ENCODE measurements at places on chromosomes 5 and 9.
A peak's percentile ranks its signal among the peaks of the same experiment; 100 is the strongest.

DNA sequence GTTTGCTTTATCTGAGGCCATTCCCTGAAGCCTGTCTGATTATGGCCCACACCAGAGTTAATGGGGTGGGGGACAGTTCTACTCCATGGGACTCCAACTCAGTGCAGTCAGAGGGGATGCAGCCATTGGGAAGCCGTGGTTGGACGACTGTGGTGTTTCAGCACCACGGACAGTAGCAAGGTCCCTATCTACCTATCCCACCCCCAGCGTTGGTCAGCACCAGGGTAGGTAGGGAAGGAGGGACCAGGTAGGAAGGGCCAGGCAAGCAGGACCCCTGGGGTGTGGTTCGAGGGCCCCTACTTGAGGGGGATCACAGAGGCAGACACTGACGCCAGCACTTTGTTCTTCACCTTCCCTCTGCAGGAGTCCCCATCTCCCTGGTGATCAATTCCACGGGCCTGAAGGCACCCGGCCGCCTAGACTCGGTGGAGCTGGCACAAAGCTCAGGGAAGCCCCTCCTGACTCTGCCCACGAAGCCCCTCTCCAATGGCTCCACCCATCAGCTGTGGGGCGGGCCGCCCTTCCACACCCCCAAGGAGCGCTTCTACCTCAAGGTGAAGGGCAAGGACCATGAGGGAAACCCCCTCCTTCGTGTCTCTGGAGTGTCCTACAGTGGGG, 33.2 kb downstream of the HMCN2 start:
- DNase-seq, result no peak

GRCh38 chr5:159905496-159905895, 10.8 kb upstream of the ADRA1B start:
- DNase-seq, result no peak

- no peak for DNase-seq
Measured at GRCh38 chr5:156103155-156103885, 223.6 kb upstream of the SGCD start.

DNA sequence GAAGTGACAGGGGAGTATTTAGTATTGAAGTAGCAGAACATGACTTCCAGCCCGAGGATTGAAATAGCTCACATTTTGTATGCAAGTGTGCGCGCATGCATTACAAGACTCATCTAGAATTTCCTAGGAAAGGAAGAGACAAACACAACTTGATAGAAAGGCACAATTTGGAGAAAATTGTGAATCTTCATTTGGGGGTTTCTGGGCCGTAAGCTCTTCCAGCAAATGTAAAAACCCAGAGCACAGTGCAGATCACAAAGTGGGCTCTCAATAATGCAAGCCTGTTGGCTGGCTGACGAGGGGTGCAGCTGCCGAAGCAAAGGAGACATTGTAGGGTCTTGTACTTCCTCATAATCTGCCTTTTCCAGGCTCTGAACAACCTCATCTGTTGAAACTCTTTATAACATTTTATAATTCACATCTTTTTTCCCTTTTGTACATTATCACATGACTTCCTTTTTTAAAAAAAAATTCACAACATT, 109.0 kb downstream of the BAAT start:
- no peak for DNase-seq

DNA sequence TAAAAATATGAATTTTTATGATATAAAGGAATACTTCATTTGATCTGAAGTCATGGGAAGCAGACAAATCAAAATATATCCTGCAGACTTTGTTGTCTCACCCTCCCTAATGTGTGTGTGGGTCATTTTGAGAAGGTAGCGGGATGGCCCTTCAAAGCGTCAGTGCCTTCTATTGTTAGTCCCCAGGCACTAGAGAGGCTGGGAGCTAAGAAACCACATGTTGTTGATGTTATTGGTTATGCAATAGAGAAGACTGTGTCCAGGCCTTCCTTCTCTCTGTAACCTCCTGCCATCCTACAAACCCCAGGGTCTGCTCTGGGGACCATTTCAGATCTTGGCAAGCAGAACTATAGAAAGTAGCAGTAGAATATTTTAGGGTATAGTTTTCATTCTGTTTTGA, 94.7 kb downstream of the NLN start:
- no peak for DNase-seq

- DNase-seq, result no peak
Measured at GRCh38 chr9:96172797-96173196, 129.2 kb downstream of the HSD17B3 start.

DNA sequence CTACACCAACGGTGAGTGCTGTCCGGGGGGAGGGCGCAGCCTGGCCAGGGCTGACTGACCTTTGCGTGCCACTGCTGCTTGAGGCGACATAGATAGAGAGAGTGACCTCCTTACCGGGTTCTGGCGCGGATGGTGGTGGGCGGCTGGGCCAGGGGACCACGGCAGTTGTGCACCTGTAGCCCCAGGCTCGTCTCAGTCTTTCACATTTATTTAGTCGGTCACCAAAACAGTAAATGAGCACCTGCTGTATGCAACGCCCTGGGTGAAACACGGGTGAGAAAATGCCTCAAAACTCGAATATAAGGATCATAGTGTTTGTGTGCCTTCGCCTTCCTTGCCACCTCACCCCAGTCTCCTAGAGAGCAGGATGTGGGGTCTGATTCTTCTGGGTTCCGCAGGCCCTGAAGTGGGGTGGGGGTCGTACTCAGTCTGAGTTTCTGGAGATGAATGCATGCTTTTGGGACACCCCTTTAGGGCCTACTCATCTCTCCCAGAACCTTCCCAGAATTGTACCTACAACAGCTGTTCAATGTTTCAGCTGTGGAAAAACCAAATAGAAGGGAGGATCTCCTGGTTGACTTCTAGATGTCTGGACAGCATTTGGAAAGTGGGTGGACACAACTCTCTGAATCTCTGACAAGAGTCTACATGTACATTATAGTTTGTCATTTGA, 714 bp downstream of the SEC24A start:
- DNase-seq, result peak; percentile 11

DNA sequence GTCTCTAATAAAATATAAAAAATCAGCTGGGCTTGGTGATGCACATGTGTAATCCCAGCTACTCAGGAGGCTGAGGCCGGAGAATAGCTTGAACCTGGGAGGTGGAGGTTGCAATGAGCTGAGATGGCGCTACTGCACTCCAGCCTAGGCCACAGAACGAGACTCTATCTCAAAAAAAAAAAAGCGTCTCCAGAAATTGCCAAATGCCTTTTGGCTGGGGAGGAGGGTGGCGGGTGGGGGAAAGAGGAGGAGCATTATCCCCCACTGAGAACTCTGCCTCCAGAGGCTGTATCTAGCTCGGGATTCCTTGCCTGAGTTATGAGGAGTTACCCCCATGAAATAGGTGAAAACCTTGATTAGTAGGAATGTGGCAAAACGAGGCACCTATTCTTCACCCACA, 4.8 kb downstream of the ROPN1L start:
- no peak for DNase-seq

DNA sequence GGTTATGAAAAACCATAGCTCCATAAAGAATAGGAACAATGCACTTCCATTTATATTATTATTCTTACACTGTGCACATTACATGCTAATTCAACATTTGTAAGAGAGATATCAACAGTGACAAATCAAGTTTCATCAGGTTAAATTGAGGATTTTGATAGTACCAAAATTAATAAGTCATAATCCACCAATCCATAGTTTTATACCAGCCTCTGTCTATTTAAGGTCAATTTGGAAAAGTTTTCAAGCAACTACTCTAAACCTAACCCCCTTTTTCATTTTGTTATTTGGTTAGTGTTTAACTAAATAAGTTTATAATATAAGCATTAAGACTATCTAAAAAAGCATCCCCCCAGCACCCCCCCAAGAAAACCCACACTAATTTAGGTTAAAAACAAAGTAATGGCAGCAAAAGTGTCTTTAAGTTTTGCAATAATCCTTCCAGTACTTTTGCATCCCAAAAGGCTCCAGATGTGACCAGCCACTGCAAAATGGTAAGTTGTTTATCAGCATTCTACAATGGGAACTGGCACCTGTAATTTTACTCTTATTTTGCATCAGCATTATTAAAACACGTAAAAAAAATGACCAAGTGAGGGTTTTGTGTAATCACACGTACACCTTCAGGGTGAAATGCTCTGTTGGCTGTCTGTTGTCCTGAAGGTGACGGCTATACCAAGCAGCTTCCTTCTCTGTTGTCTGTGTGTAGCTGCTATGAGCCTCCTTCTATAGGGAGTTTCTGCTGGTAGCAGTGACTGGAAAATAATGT, 36.8 kb upstream of the SSBP2 start:
- DNase-seq, result no peak

DNA sequence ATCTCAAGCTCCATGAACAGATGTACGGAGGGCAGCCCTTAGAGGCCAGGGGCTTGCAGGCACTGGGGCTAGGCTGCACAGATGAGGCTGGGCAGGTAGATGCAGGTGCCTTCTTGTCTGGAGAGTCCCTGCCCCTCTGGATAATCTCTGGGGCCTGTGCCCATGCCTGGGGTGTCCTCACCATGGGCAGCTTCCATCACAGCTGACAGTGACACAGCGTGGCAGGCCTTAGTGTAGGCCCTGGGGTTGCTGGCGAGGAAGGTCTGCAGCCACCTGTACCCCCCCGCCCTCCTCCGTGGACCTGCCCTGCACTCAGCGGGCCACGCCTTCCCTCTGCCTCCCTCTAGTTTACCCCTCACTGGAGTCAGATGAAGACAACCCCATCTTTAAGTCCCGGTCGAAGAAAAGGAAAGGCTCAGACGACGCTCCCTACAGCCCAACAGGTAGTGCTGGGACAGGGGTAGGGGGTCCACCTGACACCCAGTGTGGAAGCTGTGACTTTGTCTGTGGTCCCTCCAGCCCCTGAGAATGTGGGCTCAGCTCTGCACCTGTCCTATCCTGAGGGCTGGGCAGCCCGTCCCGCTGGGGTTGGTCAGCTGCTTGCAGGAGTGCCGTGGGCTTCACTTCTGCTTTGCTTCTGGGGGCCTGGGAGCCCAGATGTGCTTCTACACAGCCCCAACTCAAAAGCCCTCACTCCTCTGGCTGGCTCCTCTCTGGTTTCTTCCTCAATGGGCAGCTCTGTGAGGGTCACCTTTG, 98.4 kb downstream of the PHF2 start:
- DNase-seq, result peak; percentile 5

DNA sequence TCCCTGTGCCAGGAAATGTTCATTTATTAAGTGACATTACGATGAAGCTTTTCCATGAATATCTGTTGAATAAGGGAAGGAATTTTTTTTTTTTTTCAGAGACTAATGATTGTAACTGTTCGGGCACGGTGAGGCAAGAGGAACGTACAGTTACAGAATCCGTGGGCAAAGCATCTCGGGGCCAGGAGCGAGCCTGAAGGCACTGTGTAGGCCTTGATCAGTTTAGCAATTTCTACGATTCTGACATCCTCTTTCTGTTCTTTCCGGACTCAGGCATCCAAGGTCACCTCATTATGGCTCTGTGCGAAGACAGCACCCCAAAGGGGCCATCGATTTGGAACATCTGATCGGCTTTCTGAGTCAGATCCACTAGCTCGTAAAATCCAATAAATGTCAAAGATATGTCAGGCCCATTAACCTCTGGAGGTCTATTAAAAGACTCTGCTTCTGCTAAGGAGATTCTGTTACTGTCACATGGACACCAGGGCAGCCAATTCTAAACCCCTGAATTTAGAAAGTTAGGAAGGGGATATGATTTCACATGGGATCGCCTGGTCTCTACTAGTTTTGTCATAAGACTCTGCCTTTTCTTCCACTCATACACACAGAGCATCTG, 41.4 kb upstream of the BOD1 start:
- DNase-seq, result no peak

DNA sequence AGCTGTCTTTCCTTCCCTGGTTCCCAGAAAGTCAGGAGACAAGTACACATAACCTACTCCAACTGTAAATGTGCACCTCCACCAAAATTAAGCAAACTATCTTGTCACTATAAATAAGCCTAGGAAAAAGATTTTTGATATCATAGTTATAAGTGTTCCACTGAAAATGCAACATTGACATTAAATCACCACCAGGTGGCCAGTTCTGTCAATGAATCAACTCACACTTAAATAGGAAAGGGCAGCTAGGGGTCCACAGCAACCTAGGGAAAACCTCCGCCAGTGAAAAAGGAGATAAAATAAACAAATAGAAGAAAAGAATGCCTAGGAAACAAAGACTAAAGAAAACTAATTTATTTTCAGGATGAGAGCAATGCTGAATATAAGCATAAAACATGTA, 243.0 kb upstream of the PTPRD start:
- no peak for DNase-seq

DNA sequence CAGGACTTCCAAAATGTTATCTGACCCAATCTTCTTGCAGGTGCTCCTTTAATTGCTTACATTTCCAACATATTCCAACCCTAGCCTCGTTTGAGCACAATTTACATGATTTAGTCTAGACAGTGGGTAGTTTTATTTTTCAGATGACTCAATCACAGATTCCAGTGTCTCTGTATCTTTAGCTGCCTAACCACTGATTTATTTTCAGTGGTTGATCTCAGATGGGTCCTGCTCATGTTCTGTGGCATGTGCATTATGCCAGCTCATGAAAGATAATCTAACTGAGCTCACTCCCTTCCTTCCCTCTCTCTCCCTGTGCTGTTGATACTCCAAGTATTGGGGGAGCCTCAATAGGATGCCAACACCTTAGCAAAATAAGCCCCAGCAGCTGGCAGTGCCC, 106.1 kb upstream of the ICE1 start:
- DNase-seq, result no peak

GRCh38 chr9:20144197-20144596, 355.4 kb upstream of the SLC24A2 start:
- DNase-seq, result no peak

DNA sequence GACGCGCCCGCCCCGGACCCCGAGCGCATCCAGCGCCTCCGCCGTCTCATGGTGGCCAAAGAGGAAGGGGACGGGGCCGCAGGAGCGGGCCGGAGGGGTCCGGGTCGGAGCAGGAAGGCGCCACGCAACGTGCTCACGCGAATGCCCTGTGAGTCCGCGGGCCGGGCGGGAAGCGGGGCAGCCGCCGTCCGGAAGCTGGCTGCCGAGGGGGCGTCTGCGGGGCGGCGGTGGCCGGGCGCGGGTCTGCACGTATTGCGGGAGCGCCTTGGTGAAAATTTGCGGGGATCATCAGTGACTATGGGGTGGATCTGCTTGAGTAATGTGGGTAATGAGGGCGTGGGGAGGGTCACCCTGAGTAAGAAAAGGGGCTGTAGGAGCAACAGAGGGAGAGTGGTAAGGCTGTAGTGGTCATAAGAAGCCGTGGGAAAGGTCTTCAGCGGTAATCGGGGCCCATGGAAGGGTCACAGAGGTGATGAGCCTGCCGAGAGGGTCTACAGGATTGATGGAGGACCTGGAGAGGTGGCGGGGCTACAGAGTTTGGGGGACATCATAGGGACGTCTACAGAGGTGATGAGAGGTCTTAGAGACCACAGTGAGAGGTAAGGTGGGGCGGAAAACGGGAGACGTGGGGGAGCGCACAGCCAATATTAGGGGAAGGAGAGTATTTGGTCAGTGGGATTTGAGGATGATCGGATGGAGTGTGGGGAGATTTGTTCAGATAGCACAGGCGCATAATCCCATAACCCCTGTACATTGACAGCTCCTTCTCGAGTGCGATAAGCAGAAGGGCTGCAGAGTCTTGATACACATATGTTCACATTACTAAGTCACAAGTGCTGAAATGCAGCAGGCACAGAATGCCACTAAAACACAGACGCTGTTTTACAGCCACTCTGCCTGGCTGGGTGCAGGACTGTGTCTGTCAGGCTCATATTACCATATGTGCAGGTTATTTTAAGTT, 819 bp downstream of the LSM11 start:
- DNase-seq, result no peak
